ENCODE measurements at places on chromosomes 11 and 22.

GRCh38 chr22:40368016-40368415 lies 2.4 kb upstream of the SGSM3 start:
- DNase-seq = no peak

- no peak for DNase-seq
These were observed 2.9 kb downstream of the MAPK12 start for GRCh38 chr22:50258361-50259292.

- no peak for DNase-seq
These were observed 3.1 kb downstream of the BCO2 start for GRCh38 chr11:112178428-112178827.

GRCh38 chr22:32699686-32700085 lies 101.8 kb upstream of the TIMP3 start:
- no peak for DNase-seq

- no peak for DNase-seq
These were observed 12.7 kb downstream of the SDHAF2 start for GRCh38 chr11:61442616-61443015.

GRCh38 chr11:128375961-128376360 lies 211.4 kb downstream of the ETS1 start:
- no peak for DNase-seq

DNA sequence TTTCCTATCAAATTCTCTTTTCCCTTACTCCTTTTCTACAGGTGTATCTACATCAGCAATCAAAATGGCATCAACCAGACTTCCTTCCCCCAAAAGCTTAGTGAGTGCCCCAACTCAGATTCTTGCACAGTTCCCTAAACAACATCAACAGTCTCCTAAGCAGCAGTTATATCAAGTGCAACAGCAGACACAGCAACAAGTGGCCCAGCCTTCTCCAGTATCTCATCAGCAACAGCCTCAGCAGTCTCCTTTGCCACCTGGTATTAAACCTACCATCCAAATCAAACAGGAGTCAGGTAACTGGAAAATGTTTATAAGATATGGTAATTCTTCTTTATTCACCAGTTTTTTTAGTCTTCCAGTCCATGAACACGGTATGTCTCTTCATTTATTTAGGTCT lies 51.4 kb downstream of the EMSY start:
- no peak for DNase-seq

- DNase-seq = peak; percentile 90
These were observed 94.4 kb downstream of the SCN3B start for GRCh38 chr11:123560006-123560405.

GRCh38 chr11:17774232-17775034 lies 39.9 kb downstream of the KCNC1 start:
- no peak for DNase-seq

GRCh38 chr11:102664001-102664752 lies 39.0 kb upstream of the MMP20 start:
- no peak for DNase-seq

DNA sequence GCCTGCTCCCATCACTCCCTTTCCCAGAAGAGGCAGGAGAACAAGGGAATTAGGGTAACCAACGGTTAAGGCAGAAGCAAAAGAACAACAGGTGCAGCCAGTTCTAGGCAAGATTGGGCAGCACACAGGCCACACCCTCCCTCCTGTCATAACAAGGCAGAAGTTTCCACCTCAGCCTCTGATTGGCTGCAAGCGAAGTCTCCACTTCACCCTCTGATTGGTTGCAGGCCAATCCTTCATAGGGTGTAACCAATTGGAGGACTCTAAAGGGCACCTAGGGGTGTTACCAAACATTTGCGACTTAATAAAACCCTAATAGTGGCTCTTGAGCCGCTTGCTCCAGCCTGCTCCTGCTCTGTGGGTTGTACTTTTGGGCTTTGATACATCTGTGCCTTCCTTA lies 153.8 kb downstream of the CACNA1I start:
- DNase-seq = no peak

DNA sequence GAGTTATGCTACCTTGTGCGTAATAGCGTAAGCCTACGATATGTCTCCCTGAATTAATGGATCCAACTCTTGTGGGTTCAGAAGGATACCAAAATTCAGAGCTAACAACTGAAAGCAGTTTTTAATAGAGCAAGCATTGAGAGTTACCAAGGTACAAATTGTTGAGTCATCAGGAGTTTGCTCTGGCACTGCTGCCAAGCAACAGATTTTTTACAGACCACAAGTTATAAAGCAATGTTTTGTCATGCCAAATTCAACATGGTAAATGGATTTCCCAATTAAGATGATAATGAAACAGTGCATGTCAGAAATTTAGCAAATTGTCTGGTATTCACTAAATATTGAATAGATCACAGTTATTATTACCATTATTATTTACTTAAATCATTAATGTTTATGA lies 295.6 kb downstream of the NELL1 start:
- peak; percentile 37 for DNase-seq

GRCh38 chr22:19704355-19705015 lies 9.8 kb upstream of the SEPTIN5 start:
- no peak for DNase-seq

GRCh38 chr22:25110846-25111578 lies 88.6 kb upstream of the CRYBB3 start:
- peak; percentile 81 for DNase-seq

DNA sequence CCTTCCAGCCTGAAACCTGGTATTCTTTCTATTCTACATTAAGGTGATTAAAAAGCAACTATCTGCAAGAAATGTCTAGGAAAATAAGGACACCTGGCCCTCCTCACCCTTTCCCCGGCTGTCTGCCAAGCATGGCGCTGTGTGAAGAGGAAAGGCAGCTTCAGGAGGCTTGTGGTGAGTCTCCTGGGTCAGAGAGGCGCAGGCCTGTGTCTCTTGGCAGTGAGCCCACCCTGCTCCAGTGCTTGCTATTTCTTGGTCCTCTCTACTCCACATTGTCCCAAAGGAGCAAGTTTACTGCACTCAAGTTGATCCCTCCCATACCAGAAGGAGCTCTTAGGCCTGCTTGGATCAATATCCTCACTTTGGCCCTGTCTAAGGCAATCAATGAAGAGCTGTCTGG lies 520.7 kb upstream of the B3GAT1 start:
- no peak for DNase-seq

DNA sequence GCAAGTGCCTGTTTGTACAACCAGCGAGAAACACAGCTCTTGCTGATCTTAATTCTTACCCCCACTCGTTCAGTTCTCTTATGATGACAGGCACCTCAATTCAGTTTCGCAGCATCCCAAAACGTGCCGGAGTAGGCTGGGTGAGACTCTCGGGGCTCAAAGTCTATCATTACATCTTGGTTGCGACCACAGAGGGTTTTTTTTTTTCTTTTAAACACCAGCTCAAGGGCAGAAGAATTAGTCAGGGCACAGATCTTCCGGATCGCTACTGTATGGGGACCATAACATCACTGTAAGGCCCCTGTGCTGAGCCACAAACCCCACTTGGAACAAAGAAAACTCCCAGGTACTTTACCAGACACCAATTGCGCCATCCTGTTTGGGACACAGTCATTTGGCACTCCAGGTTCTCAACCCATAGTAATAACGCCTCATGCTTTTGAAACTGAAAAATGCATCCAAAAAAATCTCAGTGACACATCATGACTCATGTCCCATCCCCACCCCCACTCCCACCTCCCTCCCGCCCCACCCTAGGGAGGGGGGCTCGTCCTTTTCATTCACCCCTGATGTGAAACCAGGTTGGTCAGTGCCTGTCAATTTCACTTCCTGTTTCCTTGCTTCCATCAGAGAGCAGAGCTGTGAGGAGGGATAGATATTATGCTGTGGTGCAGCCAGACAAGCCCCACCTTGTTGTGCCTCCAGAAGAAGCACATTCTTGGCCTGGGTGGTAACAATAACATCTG lies 41.0 kb upstream of the CD5 start:
- DNase-seq = no peak

- DNase-seq = peak; percentile 88
These were observed 126.9 kb upstream of the NCAM1 start for GRCh38 chr11:112834277-112834755.

- DNase-seq = no peak
These were observed 56.6 kb upstream of the CNTN5 start for GRCh38 chr11:98964146-98964545.

DNA sequence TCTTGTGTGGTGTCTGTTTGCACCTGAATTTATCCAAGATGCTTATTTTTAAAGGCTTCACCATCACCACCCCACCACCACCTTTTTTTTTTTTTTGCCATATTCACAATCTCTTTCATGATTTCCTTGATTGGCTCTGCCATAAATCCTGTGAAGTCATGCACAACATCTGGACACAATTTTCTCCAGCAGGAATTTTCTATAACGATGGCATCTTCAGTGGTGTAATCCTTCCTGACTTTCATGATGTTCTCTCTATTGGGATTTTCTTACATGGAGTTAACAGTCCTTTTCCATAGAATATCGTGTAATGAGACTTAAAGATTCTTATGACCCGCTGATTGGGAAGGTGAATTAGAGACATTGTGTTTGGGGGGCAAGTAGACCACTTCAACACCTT lies 17.8 kb downstream of the ZFP91 start:
- DNase-seq = no peak

All from Ammon's horn (tissue), 1 donor.